ENCODE measurements at places on chromosomes 4 and X.

DNA sequence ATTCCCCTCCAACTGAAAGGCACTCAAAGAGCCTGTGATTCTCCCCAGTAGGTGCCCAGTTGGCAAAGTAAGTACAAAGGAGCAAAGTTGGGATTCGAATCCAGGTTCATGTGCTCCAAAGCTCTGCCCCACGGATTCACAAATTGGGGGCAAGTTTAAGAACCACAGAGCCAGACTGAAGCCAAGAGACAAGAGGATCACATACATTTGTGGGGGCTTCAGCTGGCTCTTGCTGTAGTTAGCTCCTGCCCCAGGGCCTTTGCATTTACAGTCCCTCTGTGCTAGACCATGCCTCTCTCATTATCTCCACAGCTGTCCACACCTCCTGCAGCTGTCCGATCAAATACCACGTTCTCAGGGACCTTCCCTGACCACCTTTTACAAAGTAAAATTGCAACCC, 18.8 kb downstream of the PNMA6F start:
- no peak for DNase-seq

DNA sequence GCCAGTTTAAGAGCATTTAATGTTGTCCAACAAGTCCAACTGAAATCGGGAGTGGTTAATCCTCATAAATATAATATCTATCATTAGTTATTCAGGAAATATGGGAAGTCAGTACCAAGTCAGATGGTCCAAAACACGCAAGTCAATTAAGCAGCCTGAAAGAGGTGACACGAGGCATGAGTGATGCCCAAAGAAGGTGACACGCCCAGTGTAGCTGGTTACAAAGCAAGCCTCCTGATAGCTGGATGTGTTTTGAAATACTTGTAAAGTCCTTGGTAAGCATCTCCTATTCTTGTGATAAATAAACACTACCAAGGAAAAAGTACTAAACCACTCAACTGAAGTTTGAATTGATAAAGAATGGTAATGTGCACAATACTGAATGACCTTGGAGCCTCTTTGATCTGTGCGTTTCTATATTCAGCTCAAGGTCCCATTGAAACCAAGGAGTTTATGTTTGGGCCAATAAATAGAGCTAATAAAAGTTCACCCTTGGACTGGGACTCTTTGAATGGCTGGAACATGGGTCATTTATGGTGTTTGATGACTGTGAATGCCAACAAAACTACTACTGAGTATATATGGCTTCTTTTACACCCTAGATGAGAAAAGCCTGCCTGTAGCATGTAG, 93.2 kb upstream of the KLF3 start:
- DNase-seq = no peak

- no peak for DNase-seq
These were observed 91.0 kb upstream of the CENPE start for GRCh38 chr4:103289186-103289585.

- peak; percentile 57 for DNase-seq
These were observed 33.4 kb downstream of the CYTL1 start for GRCh38 chr4:4985844-4986243.

- DNase-seq = no peak
These were observed 619.4 kb upstream of the SPANXN1 start for GRCh38 chrX:144627947-144628346.

DNA sequence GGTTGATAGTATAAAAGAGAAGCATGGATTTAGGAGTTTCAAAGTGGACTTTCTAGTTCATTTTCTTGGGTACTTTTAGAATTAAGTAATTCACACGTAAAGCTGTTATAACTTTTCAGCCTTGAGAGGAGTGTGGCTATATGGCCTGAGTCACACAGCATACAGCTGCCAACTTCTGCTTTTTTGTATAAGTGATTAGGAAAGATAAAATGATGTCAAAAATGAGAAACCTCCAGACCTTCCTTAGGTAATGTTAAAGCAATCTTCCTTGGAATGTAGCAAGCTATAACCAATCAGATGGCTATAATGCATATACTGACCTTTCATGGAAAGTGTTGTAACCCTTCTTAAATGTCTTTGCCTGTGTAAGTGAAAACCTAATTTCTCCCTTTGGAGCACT, 39.2 kb downstream of the RAB40AL start:
- DNase-seq = peak; percentile 84

GRCh38 chr4:151627491-151627890, 133.3 kb downstream of the GATB start:
- DNase-seq = no peak

DNA sequence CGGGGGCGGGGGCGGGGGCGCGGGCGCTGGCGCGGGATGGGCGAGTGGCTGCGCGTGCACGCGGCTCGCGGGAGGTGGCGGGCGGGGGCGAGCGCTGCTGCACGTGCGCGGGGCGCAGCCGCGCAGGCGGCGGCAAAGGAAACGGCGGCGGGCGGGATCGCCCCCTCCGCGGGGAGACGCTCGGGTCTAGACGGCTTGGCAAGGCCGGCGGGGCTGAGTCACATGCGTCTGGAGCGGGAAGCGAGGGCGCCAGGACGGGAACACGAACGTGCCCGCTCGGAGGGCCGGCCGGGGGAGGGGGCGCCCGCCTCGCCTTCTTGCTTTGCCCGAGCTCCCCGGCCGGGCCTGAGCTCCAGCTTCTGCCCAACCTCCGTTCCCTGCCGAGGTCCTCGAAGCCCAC, 4.3 kb upstream of the HAUS7 start:
- DNase-seq = peak; percentile 43

- DNase-seq = peak; percentile 90
These were observed 12.5 kb downstream of the RFC1 start for GRCh38 chr4:39353478-39354253.

GRCh38 chr4:18689308-18690115, 668.0 kb upstream of the LCORL start:
- peak; percentile 69 for DNase-seq

DNA sequence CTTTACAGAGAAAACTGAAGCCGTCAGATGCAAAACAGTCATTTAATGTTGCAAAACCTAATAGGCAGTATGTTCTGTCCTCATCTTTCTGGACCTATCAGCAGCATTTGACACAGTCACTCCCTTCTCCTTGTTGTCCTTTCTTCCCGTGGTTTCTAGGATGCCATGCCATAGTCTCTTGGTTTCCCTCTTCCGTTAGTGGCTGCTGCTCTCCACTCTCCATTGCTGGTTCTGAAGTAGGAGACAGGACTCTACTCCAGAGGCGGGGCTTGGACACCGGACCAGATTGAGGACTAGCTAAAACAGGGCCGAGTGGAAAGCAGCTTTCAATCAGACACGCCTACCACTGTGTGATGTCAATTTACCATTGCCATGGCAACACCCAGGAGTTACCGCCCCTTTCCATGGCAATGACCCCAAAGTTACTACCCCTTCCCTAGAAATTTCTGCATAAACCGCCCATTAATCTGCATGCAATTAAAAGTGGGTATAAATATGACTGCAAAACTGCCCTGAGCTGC, 88.8 kb upstream of the CCDC160 start:
- no peak for DNase-seq

DNA sequence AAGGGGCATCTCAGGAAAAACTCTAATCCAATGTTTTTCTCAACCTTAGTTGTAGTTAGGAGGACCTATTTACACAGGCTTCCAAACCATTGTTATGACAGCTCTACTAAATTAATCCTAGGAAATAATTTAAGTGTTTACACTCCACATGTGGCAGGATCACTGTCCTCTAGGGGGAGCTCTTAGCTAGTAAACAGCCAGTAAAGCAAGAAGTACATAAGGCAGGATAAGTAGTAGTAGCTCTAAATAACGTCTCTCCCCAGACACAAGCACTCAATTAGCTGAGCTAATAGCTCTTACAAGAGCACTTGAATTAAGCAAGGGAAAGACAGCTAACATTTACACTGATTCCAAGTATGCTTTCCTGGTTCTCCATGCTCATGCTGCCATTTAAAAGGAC, 37.3 kb downstream of the NUDT11 start:
- peak; percentile 39 for DNase-seq

DNA sequence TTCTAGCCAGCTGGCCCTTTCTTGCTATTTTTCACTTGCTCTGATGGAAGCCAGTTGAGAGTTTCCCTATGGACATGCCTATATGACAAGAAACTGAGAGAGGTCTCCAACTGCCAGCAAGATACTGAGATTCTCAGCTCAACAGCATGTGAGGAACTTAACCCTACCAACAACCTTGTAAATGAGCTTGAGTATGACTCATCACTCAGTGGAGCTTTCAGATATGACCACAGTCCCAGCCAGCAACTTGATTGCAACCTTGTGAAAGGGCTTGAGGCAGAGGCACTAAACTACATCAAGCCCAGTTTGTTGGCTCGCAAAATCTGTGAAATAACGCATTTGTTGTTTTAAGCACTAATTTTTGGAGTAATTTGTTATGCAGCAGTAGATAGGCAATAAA, 175.8 kb downstream of the COMMD8 start:
- peak; percentile 84 for DNase-seq

DNA sequence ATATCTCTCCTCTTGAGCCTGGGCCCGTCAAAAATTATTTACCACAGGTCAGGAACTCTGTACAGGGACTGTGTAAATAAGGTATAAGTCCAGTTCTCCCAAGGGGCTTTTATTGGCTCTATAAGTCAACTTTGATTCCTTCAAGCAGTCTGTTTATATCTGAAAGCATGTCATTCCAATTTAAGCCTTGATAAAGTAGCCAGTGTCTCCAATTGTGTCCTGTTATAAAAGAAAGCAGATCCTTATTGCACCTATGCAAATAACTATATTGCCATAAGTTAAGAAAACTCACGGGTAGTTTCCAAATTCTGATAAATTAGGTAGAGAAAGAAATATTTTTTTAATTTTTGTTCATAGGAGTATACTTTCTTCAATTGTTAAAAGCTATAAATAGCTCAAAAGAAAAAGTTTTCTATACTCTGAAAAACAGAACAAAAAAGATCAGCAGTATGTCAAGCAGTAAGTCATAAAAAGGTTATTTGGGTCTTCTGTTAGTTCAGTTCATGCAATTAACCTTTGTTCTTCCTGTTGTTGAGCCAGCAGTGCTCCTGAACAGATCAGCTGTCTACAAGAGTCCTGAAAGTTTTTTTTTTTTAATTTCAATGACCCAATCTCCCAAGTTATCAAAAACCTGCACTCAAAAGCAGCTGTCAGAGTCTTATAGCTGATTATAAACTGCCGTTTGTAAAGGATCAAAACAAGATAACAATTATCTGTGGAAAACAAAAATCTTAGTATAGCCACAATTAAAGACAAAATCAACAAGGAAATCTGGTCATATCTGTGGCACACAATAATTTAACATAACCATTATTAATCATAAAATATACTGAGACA, 178.4 kb upstream of the GALNT7 start:
- DNase-seq = no peak

- no peak for DNase-seq
These were observed 27.1 kb downstream of the CD99L2 start for GRCh38 chrX:150871341-150871811.

DNA sequence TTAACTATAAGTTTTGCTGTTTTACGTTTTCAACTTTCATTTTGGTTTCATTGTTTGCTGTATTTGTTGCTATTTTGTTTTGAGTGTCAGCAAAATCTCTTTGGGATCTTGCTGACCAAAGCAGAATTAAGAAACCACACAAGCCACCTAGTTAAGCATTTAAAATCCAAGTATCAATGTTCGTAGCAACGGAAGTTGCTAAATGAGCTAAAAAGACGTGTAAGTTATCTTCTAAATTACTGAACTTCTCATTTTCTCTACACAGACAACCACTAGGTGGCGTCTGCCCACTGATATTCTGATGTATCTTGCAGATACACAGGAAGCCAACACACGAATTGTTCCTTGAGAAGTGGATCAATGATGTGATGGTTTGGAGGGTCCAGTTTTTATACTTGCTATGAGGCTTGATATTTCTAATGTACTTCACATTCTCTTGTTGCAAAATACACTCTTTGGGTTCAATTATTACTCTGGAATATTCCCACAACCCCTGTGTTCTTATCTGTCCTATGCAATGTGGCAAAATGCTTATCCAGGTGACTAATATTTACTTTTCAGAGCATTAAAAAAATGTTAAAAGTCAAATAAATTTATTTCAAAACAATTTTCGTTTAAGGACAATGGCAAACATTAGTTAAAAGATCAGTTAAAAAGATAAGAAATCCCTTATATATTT, 250.5 kb downstream of the TECRL start:
- DNase-seq = peak; percentile 79

- no peak for DNase-seq
These were observed 655.8 kb downstream of the ZNF674 start for GRCh38 chrX:45889471-45889870.

- DNase-seq = no peak
These were observed 95.7 kb upstream of the NKX1-1 start for GRCh38 chr4:1501754-1502500.
